ENCODE measurements at places on chromosomes 5 and 9.

GRCh38 chr9:79667120-79667519, 95.4 kb downstream of the TLE4 start:
- no peak for DNase-seq

DNA sequence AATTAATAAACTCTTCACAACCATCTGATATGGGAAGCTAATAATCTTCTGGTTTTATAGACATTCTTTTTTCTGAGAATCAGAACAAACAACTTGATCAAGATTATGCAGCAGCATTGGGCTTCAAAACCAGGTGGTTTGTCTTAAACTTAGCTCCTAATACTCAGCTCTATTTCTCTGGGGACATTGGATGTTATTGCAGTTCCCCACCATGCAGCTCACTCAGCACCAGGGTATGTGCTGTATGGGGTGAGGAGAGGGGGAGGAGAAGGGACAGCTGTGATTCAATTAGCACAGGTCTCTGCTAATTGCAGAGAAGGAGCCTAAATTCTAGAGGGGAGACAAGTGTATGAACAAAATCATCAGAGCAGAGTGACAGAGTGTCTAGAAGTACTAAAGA, 210.7 kb upstream of the TNC start:
- DNase-seq = no peak

DNA sequence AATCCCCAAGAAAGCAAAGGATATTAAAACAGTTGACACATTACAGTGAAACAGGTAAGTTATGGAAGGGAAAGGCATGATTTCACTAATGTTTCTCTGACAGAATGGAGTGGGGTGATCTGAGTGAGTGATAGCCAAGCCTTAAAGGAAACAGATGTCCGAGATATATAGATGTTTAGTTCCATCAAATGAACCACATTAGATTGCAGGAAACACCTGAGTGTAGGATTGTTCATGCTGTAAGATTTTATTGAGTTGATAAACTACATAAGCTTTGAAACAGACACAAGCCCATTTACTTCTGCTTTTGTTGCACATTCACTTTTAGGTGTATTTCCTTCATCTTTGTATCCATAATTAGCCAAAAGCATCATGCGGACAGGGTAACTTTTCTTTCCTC, 167.1 kb upstream of the PPP1R2B start:
- DNase-seq = no peak

GRCh38 chr5:103938146-103938695, 375.6 kb upstream of the NUDT12 start:
- no peak for DNase-seq

- no peak for DNase-seq
Observed at GRCh38 chr9:123324767-123325183, 31.2 kb upstream of the CRB2 start.

- DNase-seq = no peak
Observed at GRCh38 chr9:34541540-34541939, 18.8 kb upstream of the ENHO start.

DNA sequence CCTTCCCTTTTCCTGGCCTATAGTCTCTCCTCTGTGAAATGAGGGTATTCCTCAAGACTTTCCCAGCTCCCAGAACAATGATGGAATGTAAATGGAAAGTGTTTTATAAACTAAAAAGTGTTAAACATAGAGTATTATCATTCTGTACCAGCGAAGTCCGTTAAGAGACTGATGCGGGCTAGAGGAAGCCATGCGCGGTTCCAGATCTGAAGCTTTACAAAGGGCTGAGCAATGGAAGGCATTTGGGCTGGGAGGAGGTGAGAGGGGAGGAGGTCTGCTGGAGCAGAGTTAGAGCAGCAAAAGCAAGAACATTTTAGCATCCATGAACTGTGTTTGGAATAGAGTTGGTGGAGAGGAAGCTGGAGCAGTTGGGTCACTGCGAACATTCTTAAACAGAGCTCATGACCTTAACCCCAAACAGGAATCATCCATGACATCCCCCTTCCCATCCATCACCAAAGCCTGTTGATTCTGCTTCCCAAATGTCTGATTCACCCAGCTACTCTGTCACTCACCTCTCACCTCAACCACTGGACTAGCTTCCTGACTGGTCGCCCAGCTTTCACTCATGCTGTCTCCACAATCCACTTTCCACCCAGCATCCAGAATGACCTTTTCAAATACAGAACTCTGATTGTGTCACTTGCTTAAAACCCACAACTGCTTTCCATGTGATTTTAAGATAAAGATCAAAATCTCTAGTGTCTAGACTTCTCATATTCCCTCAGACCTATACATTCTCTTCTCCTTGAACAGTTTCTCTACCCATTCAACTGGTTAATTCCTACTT, 37.1 kb downstream of the CDK5RAP2 start:
- no peak for DNase-seq
